ENCODE measurements at places on chromosomes 11 and 22.

DNA sequence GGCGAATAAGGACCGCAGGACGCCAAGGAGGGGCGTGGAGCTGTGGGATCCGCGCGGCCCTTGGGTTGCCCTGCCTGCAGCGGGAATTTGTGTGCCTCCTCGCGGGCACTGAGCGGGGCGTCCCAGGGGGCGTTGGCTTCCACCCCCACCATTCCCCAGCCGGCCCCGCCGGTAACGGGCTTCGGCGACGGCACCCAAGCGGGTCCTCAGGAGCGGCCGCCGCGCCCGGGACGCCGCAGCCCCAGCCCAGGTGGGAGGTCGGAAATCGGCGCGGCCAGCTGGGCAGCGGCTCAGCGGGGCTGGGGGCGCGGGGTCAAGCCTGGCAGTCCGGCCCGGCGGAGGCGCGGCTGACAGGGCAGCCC lies 320 bp downstream of the CLTCL1 start:
- no peak for DNase-seq

- no peak for DNase-seq
Measured at GRCh38 chr11:73652856-73653559, 6.6 kb downstream of the PLEKHB1 start.

- DNase-seq = no peak
Measured at GRCh38 chr11:41056892-41057569, 402.4 kb downstream of the LRRC4C start.

- DNase-seq = peak; percentile 36
Measured at GRCh38 chr11:8192016-8192895, 23.4 kb upstream of the RIC3 start.

GRCh38 chr11:119342362-119343130 lies 1.9 kb upstream of the C1QTNF5 start:
- DNase-seq = no peak

- DNase-seq = peak; percentile 98
Measured at GRCh38 chr11:115504276-115505158, at the start of gene CADM1. Gene CADM1, minus strand, starts transcription at chr11:115504415.

DNA sequence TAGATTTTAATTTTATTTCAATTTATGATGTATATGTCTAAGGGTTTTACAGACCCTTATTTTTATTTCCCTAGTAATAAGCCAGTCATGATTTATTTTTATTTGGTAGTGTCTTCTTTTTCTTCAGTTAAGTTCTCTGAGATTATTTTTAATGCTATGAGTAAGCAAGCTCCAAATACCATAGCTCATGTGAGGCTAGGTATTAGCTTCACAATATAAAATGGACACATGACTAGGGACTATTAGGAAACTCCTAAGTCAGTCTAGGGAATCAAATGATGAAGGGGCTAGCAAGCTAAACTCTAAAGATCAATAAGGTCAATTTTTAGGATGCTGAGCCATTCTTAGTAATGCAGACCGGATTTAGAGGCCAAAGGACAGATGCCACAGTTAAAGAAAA lies 45.9 kb downstream of the CKAP5 start:
- no peak for DNase-seq

- no peak for DNase-seq
Measured at GRCh38 chr11:85823816-85824215, 12.9 kb upstream of the SYTL2 start.

DNA sequence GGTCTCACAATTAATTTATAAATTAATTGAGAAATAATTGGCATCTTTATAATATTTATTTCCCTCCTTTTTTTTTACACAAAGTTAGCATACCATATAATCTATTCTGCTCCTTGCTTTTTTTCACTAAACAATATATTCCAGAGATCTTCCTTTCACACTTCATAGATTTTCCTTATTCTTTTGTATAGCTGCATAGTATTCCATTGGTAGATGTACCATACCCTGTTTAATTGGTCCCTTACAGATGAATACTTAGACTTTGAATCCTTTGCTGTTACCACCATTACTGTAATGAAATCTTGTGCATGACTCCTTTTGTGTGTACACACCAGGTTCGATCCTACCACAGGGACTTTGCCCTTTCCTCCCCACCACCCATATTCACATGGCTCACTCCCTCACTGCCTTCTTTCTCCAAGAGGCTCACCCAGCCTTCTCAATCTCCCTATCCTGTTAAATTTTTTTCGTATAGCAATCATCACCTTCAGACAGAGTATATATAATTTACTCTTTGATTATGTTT lies 48.9 kb downstream of the RBX1 start:
- no peak for DNase-seq

- no peak for DNase-seq
Measured at GRCh38 chr11:117172724-117173421, 5.7 kb upstream of the SIDT2 start.

DNA sequence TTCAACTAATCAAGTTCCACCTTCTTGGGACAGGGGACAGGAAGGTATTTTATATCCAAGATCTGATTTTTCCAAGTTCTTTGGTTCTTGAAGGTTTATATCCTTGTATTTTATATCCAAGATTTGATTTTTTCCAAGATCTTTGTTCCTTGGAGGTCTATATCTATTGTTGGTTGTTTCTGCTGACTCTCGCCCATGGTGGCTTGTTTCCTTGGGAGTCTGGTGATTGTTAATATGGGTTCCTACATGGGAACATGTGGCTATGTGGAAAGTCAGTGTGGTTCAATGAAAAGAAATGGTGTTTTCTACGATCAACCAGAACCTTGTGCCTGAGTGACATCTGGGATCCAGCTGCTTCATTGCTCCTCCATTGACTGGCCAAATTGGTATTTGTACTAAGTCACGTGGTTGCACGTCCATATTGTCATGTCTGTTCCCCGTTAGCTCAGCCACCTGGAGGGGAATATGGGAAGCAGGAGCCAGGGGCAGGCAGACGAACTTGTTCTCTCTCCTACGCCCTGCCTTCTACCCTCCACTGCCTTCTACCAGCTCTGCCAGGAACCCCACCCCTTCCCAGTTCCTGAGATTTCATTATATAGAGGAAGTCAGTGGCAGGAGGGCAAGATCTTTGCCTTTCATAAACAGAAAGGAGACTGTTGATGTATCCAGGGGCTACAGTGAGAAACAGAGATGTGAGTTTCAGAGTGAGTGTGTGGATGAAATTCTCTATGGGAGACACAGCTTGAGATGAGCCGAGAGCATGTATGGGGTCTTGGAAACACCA lies 11.1 kb upstream of the CSF2RB start:
- DNase-seq = no peak

DNA sequence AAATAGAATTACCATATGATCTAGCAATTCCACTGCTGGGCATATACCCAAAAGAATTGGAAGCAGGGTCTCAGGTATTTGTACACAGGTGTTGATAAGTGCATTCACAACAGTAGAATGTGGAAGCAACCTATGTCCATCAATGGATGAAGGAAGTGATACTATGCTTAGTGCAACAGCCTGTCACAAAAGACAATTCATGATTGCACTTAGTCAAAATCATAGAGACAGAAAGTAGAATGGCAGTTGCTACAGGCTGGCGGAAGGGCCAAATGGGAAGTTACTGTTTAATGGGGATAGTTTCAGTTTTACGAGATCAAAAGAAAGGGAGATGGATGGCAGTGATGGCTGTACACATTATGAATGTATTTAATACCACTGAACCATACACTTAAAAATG lies 42.0 kb downstream of the SGSM3 start:
- no peak for DNase-seq

GRCh38 chr11:116478669-116479668 lies 293.8 kb downstream of the BUD13 start:
- DNase-seq = no peak

GRCh38 chr22:23632178-23632577 lies at the start of gene DRICH1:
Gene DRICH1, minus strand, starts transcription at chr22:23632321. Its CDS starts 298 bp downstream, at chr22:23632023.
- no peak for DNase-seq

DNA sequence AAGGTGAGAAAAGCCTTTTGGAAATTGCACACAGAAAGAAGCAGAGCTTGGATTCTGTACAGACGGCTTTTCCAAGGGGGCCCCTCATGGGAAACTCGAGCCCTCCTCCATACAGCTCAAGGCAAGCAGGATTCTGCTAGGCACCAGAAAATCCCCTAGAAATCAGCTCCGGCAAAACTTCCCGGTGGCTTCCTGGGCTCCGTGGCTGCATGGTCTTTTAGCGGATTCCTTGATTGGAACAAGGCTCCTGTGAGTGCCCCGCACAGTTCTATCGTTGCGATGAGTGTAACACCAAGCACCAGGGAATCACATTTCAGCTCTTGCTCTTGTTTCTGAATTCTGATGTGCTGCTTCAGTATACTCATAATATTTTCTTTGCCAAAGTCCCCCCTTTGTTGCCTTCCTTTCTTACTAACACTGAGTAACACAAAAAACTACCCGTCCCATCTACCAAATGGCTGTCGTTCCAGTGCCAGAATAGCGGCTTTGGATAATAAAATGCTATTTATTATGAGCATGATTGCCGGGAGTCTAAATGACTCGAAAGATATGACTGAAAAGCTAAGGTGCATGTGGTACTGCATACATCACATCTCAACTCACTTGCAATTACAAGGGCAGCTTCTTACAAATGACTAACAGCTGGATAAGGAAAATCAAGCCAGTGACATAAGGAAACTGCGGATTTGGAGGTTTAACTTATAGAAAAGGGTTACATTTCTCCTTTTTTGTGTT lies 494.1 kb downstream of the DLG2 start:
- DNase-seq = no peak

DNA sequence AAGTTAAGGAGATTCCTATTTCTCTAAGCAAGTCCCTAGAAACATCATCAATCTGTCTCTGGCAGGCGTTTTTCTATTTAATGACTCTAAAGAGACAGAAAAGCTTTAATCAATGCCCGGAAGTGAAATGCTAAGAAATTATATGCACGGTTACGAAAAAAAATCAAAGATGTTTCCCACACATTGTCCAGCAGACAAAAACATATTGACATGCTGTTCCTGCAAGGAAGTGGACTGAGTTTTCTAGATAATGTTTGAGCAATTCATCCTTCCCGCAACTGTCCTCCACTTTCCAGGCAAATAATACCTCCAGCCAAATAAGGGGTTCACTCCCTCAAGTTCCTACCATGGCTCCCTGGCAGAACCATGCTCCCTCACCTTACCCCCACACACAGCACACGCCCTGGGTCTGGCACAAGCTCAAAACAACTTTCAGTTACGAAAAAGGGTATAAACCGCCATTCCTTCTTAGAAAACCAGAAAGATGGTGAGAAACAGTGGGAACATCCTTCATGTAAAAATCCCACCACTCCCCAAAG lies 29.6 kb downstream of the GALNT18 start:
- no peak for DNase-seq

GRCh38 chr22:44995105-44995514 lies 14.7 kb downstream of the PHF21B start:
- DNase-seq = no peak

DNA sequence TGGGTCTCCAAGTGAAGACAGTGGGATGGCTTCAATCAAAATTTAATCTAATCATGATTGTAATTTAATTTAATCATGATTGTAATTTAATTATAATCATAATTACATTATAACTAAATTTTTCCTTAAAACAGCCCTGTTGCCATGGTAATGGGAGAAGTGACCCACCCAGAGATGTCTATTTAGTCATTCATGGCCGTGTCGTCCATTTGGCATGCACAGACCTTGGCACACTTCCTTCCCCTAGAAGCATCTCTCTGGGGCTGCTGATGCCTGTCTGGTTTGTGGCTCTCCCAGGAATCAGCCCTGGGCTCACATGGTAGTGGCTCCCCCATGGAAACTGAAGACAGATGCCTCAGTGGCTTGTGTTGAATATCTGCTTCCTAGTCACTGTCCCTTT lies 27.0 kb downstream of the P4HA3 start:
- DNase-seq = no peak

- DNase-seq = no peak
Measured at GRCh38 chr11:132604431-132604830, 927.9 kb downstream of the OPCML start.

- no peak for DNase-seq
Measured at GRCh38 chr11:35553831-35554230, 28.4 kb upstream of the PAMR1 start.

DNA sequence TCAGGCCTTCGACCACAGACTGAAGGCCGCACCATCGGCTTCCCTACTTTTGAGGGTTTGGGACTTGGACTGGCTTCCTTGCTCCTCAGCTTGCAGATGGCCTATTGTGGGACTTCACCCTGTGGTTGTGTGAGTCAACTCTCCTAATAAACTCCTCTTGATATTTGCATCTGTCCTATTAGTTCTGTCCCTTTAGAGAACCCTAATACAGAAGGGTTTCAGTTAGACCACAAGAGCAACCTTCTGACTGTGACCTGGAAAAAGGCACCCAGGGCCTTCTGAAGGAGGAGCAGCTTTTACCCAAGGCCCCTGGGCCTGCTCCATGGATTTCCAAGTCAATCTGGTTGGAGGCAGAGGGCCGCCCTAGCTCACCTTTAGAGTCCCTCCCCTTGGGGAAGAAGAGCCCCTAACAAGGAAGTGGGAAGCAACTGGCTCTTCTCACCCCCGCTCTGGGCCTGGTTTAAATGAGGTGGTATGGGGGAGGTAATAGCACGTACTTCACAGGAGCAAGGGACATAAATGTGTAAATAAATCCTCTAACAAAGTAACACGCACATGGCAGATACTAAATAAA lies 11.2 kb upstream of the CHST1 start:
- DNase-seq = no peak

DNA sequence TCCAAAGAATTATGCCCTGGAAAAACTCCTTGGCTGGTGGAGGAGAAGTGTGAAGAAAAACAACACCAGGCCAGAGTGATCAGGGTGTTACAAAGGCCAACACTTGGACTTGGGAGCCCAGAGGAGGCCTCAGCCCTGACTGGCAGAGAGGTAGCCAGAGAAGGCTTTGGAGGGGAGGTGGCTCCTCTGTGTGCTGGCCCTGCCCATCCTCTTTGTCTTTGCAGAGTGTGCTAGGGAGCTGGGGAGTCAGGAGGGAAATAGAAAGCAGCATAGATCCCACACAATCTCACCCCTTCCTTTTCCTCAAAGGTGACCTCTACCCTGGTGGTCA lies 12.0 kb upstream of the P2RY6 start:
- DNase-seq = no peak

DNA sequence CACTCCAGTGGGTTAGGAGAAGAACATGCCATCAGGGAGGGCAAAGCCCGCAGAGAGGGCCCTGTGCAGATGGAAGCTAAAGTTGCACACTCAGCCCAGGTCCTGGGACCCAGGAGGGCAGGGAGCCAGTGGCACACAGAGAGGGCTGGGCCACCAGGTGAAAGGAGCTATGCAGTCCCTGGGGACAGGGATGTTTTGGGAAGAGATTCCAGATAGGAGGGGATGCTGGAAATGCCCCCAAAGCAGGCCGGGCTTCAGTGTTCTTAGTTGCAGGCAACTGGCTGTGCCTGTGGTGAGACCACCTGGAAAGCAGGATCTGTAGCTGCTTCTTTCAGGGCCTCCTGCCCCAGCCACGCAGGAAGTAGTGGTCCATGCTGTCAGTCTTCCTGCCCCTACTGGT lies 19.6 kb downstream of the ANKK1 start:
- DNase-seq = no peak

All from anterior cingulate cortex (tissue), 58 donors.